ENCODE measurements at places on chromosomes 7 and 10.
A peak's percentile ranks its signal among the peaks of the same experiment; 100 is the strongest.

GRCh38 chr7:6128205-6128604 is 97.0 kb downstream of the ANKRD61 start:
- DNase-seq: no peak

DNA sequence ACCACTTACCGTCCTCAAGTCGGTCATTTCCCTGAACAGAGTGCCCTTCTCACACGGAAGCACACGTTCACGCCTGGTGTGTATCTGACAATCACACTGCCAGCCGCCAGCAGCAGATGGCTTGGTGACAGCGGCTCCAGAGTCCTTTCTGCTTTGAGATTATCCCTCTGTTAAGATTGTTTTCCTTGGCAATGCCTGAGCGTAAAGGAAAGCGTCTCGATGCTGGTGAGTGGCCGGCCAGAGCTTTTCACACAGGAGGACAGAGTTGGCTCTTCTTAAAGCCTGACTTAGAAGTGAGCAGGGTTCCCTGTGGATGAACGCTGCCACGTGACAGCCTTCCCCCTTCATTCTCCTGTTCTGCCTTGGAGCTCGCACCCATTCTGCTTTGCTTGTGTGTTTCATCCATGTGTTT is 22.1 kb upstream of the PRKAR1B start:
- no peak for DNase-seq

DNA sequence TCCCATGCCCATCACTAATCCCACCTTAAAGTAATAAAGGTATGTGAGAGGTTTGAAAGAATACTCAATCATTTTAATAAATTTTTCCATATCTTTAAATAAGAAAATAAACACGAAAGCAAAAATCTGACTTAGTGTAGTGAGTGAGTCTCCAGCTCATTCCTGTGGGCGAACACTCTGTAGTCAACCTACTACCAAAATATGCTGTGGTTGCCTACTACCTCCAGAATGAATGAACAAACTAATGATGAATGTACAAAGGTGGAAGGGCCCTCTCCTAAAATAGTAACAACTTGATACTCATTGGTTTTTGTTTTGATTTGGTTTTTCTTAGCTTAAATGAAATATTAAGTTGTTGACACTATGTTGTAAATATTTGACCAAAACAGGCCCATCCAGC is 195.5 kb upstream of the HPS1 start:
- DNase-seq: peak; percentile 14

DNA sequence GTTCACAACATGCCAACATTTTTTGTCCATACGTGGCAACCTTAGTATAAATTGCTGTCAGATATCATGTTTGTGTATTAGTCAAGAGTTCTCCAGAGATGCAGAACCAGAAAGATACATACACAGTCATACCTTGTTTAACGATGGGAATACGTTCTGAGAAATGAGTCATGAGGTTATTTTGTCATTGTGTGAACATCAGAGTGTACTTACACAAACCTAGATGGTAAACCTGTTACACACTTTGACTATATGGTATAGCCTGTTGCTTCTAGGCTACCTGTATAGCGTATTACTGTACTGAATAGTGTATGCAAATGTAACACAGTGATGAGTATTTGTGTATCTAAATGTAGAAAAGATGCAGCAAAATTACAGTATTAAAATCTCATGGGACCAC is 22.3 kb downstream of the ZNF518A start:
- DNase-seq: no peak

GRCh38 chr7:72924386-72924732 is 536 bp upstream of the POM121 start:
- peak; percentile 10 for DNase-seq

- DNase-seq: no peak
These were observed 27.8 kb downstream of the DCLRE1C start for GRCh38 chr10:14926061-14926470.

DNA sequence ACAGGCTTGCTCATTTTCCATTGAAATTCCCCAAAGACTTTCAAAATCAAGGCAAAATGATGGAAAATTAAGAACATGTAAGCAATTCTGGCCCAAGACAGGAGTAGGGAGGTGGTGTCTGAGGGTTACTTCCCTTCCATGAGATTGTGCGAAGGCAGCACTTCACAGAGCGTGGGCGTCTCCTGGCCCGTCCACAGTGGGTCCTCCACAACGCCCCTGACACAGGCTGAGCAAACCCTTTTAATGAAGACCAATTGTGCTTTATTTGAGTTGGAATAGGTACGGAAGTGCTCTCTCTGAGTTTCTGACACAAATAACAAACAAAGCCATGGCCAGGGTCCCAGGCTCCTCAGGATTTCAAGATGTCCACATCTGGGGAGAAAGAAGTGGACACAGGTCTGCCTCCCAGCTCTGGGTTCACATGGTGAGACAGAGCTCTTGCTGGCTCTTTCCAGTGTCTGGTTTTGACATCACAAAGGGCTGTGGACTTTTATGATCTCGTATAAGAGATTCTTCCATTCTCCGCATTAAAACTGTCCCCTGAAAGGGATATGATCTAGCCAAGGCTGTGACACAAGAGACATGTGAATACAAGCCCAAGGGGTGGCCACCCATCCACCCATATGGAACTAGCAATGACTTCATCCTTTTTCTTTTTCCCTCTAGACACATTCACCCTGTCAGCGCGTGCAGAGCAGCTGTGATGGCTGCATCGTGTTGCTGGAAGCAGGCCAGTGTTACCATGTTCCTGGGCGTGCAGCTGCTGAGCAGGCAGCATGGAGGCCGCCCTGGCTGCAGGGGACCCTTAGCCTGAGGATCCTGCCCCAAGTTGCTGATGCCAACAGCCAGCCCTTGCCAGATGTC is 145.6 kb downstream of the ADAM12 start:
- peak; percentile 93 for DNase-seq

DNA sequence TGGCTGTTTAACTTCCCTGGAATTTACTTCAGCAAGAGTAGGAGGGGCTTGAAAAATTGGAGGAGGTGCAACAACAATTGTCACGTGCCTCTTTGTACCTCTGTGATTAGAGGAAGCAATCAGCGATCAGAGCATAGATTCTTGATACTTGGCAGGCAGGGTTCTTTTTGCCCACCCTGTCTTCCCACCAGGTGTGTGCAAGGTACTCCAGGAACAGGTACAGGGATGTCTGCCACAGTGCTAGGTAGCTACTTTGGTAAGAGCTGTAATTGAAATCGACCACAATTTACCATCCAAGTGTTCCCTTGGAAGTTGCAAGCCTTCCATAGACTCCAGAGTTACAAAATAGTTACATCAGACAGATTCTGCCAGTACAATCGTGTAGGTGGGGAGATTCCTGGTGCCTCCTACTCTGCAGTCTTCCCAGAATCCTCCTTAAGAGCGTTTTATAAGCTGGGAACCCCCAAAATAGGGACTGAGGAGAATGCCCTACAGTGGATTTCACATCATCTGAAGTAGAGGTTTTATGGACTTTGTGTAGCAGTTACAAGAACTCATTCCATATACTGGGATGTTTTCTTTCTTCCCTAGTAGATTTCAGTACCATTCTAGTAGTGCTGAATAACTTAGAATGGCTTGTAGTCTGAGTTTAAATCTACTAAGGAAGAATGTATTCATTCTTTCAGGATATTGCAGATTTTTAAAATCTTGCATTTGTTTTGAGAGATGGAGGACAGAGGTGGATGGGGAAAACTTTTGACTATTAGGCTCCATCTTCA is 101.9 kb downstream of the EXOC4 start:
- peak; percentile 49 for DNase-seq

DNA sequence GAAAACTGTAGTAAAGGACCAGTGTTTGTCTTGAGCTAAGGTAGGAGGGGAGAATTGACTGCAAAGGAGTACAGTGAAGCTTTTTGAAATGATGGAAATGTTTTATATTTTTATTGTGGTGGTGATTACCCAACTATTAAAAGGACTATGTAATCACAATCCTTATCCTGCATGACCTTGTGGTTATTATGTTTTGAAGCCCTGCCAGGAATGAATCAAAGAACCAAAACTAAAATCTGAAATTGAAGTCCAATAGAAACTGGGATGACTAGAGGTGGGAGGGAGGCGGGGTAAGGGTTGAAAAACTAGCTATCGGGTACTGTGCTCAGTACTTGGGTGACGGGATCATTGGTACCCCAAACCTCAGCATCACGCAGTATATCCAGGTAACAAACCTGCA is 8.2 kb downstream of the CCDC7 start:
- no peak for DNase-seq

DNA sequence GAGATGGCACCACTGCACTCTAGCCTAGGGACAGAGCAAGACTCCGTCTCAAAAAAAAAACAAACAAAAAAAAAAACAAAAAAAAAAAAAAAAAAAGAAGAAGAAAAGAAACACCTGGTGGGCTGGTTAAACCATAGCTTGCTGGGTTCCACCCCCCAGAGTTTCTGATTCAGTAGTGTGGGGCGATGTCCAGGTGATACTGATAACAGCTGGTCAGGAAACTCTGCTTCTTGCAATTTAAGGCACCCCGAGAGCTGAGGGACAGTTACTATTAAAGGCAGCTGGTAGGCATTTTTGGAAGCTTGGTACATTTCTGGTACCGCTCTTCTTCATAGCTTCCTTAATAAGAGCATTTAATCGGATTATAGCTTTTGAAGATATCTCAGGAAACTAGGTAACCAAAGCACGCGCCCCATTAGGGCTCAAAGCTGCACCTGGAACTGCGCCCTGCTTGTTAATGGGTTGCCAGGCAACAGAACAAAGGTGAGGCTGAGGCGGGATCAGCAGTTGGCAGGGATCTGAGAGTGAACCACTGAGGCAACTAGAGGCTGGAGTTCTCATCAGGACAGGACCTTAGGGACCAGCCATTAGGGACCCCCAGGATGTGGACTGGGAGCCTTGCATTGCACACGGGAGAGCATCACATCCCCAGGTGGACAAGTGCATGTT is 6.5 kb upstream of the SDK1 start:
- no peak for DNase-seq

DNA sequence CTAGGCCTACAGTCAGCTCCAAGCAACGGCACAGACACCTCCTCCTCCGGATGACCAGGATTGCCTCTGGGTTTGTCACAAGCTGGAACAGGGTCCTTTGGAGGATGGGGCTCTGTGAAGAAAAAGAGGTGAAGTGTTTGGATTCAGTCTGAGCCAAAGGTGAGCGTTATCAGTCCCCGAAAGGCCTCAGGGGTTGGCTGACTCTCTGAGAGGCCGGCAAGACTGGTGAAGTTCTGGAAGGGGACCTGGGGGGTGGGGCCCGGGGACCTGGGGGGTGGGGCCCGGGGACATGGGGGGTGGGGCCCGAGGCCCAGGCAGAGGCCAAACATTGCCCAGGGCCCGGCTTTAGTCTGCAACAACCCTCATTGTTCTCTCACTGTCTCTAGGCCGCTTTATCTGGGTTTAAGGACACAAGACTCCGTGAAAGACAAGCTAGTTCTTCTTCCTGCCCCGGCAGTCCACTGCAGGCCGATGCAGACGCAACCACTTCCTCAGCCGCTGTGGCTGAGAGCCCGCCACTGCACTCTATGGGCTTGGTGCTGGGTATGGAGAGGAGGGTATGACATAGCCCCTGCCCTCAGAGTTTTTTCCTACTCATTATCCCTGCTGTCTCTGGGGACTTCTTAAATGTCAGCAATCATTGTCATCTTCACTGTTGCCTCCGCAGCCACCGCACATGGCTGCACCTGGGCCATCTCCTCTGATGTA is 27.4 kb upstream of the PSAP start:
- DNase-seq: no peak

- no peak for DNase-seq
These were observed 415.3 kb upstream of the SEMA3D start for GRCh38 chr7:85602196-85602595.

DNA sequence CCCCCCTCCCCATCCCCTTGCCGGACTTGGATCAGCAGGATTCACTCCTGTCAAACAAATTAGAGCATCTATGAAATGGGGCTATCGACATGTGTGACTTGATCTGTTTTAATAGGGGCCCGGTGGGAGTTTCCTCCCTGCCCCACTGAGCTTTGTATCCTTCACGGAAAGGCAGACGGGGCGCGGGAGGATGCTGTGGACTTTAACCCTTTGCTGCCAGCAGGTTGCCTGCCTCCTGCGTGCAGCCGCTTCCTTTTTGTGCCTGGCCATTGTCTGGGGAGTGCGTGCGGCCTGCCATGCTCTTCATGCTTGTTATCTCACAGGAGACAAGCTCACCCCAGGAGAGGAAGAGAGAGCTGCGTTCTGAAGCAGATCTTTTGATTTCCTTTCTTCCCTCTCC is 512.8 kb upstream of the GALNT17 start:
- no peak for DNase-seq

DNA sequence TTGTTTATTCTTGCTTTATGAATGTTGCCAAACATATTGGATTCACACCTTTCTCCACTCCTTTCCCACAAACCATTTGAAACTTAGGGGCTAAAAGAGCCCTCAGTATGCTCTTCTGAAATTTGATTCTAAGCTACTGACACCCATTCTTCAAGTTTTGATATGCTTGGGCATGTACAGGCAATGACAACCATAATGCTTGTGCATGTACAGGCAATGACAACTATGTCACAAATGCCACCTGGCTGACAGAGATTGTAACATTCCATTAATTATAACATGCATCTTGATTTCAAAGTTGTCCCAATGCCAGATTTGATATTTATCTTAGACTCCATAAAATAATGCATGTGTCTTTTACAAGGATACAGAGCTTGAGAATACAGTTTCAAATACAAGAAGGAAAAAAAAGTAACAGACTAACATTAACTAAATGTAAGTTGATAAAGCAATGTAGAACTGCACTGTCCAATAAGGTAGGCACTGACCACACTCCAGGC is 17.5 kb upstream of the CDK1 start:
- DNase-seq: no peak

- DNase-seq: no peak
These were observed 6.7 kb upstream of the OAT start for GRCh38 chr10:124425227-124425962.

DNA sequence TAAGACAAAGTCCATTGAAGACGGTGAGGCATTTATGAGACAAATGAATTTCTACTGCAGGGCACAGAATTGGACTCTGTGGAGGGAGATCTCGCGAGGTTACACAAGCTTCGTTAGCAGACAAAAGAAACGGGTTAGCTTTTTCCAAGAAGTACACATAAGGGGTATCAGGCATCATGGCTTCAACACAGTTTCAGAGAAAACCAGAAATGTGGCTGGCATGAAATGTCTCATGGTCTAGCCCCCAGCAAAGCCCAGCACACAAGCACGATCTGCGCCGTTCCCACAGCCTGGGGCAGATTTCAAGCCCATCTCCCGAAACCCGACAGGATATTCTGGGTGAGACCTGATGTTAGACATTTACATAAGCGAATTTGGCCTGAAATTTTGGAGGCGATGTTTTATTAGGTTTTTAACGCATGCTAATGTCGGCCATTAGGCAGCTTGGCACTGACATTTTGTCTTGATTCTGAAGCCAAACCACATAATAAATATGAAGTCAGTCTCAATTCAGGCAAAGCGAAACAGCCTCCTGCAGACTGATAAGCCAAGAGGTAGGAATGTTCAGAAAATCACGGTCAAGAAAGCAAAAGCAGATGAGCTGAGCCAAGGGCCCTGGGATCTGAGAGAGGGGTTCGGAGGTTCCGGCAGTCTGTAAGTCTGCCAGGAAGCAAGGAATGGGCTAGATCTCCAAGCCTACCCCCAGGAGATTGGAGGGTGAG is 240.5 kb downstream of the PRPF18 start:
- no peak for DNase-seq

DNA sequence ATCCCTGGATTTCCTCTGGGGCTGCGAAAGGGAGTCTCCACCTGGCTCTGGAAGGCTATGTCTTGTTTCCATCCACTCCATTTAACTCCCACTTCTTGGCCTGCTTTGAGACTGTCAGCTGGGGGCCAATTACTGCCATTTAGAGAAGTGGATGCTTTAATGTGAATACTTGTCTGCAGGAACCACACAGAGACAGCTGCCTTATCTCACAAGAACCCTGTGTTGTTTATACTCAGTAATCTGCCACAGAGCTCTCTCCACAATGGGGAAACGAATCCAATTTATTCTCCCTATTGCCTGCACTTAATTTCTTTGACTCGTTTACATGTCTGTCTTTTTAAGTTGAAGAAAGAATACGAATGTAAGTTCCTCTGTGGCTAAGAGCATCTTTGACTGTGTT is 787.0 kb upstream of the C7orf33 start:
- no peak for DNase-seq
